SHP77 treated with DMSO at 0.1 percent for 48 hours (cell line): ENCODE measurements at places on chromosomes 13 and 19.

- DNase-seq = no peak
These were observed 345.9 kb downstream of the GPC5 start for GRCh38 chr13:91744284-91744683.

DNA sequence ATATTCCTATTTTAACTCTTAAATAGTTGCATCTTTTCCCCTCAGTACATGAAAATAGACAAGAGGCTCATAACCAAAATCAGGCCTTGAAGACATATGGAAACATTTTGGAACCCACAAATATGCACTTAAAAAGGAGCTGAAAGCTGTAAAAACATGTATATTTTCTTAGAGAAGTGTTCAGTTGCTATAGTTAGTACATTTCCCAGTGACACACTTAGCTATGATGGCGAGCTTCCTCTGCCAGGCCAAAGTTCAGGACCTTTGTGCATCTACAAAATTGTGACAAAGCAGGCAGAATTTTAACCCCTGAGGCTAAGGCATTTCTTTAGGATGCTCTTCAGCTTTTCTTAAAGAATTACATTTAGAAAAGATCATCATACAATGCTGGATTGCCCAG lies 54.5 kb downstream of the RCBTB2 start:
- DNase-seq = no peak

DNA sequence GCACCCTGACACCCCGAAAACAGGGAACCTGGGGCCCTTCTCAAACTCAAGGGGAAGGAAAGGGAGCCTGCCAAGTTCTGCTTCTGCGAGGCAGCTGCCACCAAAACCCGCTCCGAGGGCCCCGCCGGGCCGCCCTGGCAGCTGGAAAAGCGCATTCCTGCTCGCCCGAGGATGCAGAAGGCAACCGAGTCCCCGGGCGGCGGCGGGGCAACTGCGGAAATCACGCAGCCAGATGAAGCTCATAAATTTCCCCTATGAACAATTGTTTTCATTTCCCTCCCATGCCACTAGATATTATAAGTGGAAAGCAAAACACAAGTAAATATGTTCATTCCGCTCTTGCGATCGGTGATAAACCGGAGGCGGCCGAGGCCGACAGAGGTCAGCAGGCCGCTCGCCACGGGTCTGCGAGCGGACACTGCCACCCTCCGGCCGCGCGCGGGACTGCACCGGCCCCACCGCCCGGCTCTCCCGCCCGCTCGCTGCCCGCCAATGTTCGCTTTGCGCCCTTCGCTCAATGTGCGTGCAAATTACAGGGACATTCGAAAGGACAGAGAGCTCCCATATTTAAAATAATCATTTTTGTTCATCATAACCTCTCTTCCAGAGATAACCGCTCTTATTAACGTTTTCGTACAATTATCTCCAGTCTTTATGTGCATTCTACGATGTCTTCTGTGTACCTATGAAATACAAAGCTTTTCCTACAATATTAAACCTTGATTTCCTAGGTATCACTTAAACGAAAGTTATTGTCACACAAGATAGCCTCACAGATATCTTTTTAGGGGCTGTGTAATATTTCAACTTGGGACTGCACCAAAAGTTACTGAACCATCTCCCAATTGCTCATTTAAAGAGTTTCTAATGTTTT lies 120.8 kb upstream of the ZNF507 start:
- DNase-seq = no peak

DNA sequence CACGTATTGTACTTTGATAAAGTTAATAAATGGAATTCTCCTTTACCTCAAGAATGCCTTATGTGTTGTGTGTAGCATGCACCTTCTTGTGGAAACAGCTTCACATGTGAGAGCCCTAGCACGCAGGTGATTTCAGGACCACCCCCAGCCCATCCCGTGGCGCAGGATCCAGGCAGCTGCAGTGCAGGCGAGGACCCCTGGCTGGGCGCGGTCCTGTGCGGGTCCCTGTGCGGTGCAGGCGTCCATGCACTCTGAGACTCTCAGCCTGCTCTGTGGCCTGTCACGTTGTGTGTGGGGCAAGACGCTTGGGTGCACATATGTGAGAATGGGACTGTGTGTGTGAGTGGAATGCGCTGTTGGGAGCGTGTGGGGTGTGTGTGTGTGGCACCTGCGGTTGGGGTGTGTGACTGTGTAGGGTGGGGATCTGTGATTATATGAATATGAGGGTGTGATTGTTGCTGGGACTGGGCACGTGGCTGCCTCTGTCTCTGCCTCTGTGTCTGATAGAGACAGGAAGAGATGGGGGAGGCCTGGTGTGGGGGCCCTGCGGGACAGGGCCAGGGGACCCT lies 30.8 kb downstream of the WTIP start:
- no peak for DNase-seq

GRCh38 chr19:11963566-11964355 lies 1.1 kb upstream of the ZNF763 start:
- DNase-seq = peak; percentile 42

GRCh38 chr13:67505376-67505775 lies 275.2 kb upstream of the PCDH9 start:
- DNase-seq = no peak

DNA sequence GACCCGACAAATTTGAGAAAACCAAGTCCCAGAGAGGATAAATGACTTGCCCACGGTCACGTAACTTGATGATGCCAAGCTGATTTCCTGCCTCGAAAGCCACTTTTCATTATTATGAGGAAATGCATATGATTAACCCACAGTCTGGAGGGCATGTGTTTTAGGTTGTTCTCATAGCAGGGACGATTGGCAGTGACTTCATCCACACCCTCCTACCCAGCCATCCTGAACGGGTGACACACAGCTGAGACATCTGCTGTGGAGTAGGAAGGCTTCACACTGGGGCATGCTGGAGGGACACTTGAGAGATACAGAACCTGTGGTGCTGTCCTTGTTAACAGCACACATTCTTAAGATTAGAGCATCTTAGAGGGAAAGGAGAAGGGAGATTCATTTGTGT lies 65.4 kb upstream of the WDFY2 start:
- no peak for DNase-seq

DNA sequence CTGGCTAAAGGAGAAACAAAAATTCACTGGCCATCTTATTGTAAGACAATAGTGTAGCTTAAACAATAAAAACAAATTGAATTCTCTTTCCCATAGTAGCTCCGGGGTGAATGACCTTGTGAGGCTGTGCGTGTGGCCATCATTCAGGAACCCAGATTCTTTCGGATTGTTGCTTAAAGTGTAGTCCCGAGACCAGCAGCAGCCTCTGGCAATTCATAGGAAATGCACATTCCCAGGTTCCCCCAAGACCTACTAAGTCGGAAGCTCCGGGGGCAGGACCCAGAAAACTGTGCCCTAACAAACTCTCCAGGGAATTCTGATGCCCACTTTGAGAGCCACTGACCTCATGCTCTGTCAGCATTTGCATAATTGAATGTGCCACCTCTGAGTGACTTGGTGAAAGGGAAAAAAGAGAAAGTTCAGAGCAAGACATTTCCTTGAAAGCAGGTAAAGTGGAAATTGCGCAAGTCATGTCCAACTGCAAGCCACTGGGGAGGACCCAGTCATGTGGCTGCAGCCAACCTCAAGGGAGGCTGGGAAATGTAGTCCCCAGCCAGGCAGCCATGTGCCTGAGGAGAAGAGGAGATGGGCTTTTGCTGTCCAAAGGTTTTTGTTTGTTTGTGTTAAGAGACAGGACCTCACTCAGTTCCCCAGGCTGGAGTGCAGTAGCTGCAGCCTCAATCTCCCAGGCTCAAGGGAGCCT lies 50.7 kb upstream of the PNMA8B start:
- DNase-seq = no peak

- no peak for DNase-seq
These were observed 7.5 kb upstream of the TNFSF14 start for GRCh38 chr19:6677495-6677882.
